ENCODE measurements at places on chromosomes 2 and 18. TPM values are rescaled to one million over a fixed set of nuclear protein-coding genes. Genes with fewer than 3 reads are reported as not detected.

The POMC gene
- 3.4 TPM for total RNA-seq

The CPSF3 gene
- total RNA-seq: 46.6 TPM

The SLC40A1 gene
- 0.47 TPM for total RNA-seq

The TEX44 gene
- total RNA-seq: not detected

The AGXT gene
- not detected for total RNA-seq

All from natural killer cell treated with Interleukin-12 subunit alpha and Interleukin-12 subunit beta and Interleukin-15 and Interleukin-18, amount 100 ng/mL, for 72 hours (primary cell).